ENCODE measurements at places on chromosomes 16 and 17.
A peak's percentile ranks its signal among the peaks of the same experiment; 100 is the strongest.

GRCh38 chr17:42697108-42697811 is 14.9 kb downstream of the CNTNAP1 start:
- no peak overlapping the region for H3K4me3 ChIP-seq
- no peak overlapping the region for H3K27ac ChIP-seq
- no peaks in the 10 kb centered on the region for H3K36me3 ChIP-seq

- no peak overlapping the region for H3K27ac ChIP-seq
- H3K4me1 ChIP-seq = no peaks in the 10 kb centered on the region
- DNase-seq = no peak
These were observed 3.9 kb upstream of the SOX9 start for GRCh38 chr17:72116661-72117521.

DNA sequence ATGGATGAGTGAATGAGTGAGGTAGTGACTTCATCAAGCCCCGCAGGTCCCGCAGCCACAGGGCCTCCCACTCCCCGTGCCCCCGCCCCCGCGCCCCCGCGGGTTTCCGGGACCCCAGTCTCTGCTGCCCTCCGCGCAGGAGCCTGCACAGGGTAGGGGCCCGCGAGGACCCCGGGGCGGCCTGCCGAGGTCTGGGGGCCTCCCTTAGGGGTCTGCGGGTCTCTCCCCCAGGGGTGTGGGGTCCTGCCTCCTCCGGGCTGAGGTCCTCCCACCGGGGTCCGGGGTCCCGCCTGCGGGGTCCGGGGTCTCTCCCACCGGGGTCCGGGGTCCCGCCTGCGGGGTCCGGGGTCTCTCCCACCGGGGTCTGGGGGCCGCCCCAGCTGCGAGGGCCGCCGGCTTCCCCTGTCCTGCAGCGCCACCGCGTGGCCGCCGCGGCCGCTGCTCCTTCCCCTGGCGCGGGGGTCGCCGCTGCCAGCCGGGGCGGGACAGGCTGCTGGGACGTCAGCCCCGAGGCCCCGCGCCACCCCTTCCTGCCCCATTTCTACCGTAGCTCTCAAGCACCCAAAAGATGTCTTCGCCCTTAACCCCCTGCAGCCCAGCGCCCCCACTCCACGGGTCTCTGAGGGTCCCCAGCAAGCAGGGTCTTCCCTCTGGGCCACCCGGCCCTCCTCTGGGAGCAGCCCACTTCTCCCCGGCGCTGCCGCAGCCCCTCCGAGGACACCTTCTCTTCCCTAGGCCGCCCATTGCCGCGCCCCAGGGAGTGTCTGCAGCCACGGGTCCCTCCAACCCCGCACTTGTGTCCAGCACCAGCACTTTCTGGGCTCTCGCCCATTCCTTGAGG is 10.4 kb upstream of the CHMP6 start:
- no peak overlapping the region for H3K4me3 ChIP-seq
- no peaks in the 10 kb centered on the region for H3K27me3 ChIP-seq
- no peak for DNase-seq
- no peak overlapping the region for H3K27ac ChIP-seq

- peak; percentile 77 for DNase-seq
- no peaks in the 10 kb centered on the region for H3K27me3 ChIP-seq
- no peak overlapping the region for H3K27ac ChIP-seq
- peak overlapping the region; percentile 12 for H3K4me3 ChIP-seq
- no peaks in the 10 kb centered on the region for H3K36me3 ChIP-seq
- peaks cover 3% of the 10 kb centered on the region for H3K4me1 ChIP-seq
These were observed 49.6 kb downstream of the USP22 start for GRCh38 chr17:20992987-20993862.

GRCh38 chr16:29745853-29746345 is at the start of gene C16orf54:
C16orf54 (minus strand) TSS chr16:29745990; CDS start chr16:29744951, 1,039 bp downstream.
- H3K4me3 ChIP-seq = no peak within 1 kb of the TSS
- H3K27ac ChIP-seq = no peak within 1 kb of the TSS
- H3K36me3 ChIP-seq = no peaks in the 10 kb centered on the region

DNA sequence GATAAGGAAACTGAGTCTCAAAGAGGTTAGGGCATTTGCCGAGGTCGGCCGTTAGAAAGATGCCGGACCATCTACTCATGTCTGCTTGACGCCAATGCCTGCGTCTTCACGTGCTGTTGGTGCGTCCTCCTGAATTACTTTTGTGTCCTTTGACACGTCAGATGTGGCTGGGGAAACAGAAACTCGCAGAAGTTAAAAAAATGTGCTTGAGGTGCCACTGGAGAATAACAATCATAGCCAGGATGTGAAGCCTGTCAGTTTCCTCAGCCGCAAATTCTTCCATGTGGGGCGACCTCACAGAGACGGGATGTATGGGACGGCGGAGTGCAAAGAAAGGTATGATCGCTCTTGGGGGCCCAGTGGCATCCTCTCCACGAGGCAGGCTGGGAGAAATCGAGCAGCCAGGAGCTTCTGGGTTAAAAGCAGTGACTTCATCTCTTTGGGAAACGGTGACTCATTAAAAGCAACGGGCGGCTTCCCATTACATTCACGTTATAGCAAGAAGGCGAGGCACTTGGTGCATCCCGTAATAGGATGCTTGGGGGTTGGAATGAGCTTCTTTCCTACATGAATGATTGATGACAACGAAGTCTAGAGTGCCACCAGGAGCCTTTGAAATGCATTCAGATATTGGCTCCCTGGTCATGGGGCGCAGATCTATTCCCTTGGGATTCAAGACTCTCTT is 67.8 kb downstream of the BMERB1 start:
- DNase-seq = no peak
- H3K4me3 ChIP-seq = no peak overlapping the region
- peak overlapping the region; percentile 2 for H3K27ac ChIP-seq
- H3K36me3 ChIP-seq = no peaks in the 10 kb centered on the region

- no peaks in the 10 kb centered on the region for H3K4me1 ChIP-seq
- no peaks in the 10 kb centered on the region for H3K36me3 ChIP-seq
- peak overlapping the region; percentile 96 for H3K27ac ChIP-seq
- DNase-seq = no peak
- H3K4me3 ChIP-seq = peak overlapping the region; percentile 91
These were observed 1.5 kb downstream of the TAOK2 start for GRCh38 chr16:29975134-29975538.

DNA sequence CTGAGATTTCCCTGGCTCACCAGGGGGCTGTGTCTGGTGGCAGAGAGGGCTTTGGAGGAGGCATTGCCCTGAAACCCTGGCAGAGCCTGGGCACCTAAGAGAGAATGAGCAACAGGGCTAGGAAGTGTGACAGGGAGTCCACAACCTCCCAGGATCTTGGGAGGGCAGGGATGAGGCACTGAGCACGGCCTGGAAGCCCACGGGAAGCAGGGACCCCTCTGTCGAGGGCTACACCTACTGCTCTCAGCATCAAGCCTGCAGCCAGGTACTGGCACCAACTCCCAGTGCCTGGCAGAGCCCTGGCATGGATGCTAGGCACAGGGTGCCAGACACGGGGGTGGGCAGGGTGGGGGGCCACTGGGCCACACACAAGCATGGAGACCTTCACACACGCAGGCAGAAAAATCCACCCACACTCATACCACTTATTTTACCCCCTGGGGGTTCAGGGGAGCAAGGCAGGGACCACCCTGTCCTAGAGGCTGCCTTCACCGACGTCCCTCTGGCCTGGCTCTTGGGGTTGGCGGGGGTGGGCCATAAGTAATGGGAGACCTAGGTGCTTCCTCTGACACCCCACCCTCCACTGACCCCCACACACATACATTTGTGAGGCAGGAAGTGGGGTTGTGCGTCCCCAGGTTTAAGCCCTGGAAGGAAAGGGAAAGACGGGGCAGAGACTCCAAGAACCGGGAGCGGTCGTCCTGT is 970 bp upstream of the HSD11B2 start:
- no peaks in the 10 kb centered on the region for H3K36me3 ChIP-seq
- peak overlapping the region; percentile 44 for H3K4me3 ChIP-seq
- no peaks in the 10 kb centered on the region for H3K4me1 ChIP-seq
- H3K27me3 ChIP-seq = no peaks in the 10 kb centered on the region
- H3K27ac ChIP-seq = peak overlapping the region; percentile 76

DNA sequence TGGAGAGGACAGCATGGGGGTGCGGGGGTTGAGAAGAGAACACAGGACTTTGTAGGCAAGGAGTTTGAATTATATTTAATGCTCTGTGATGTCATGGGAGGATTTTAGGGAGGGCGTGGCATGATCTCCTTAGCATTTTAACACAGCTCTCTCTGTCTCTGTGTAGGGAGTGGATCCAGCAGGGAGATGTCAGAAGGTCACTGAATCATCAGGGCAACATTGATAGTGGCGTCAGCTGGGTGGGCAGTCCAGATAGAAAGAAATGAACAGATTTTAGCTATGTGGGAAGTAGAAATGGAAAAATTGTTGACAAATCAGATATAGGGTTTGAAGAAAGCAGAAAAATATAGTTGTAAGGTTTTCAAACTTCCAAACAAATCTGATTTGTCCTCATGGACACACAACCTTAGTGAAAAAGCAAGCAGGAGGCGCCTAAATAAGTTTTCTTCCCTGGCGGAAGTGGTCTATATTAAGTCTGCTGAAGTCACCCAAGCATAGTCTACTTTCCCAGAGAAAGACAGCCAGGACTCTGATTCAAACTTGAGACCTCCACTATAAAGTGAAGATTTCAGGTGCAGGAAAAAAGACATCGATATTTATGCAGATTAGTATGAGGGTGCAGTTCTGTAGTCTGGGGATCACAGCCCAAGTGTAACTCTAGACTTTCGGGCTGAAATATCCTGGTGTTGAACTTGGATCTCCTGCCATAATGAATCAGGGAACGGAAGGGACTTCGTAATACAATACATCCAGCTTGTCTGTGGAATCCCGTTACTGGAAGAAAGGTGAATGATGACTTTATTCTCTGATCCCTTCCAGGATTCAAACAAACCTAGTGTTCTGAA is 10.1 kb upstream of the PCTP start:
- no peaks in the 10 kb centered on the region for H3K4me1 ChIP-seq
- H3K27ac ChIP-seq = no peak overlapping the region
- H3K36me3 ChIP-seq = no peaks in the 10 kb centered on the region
- H3K27me3 ChIP-seq = no peaks in the 10 kb centered on the region
